ENCODE measurements at places on chromosomes 7 and 10. TPM values are rescaled to one million over a fixed set of nuclear protein-coding genes. Genes with fewer than 3 reads are reported as not detected.

- peak; percentile 79 for DNase-seq
Measured at GRCh38 chr10:119441151-119441821, 101.2 kb downstream of the RGS10 start.

- DNase-seq, result no peak
Measured at GRCh38 chr10:37263304-37263703, 137.9 kb downstream of the ANKRD30A start.

DNA sequence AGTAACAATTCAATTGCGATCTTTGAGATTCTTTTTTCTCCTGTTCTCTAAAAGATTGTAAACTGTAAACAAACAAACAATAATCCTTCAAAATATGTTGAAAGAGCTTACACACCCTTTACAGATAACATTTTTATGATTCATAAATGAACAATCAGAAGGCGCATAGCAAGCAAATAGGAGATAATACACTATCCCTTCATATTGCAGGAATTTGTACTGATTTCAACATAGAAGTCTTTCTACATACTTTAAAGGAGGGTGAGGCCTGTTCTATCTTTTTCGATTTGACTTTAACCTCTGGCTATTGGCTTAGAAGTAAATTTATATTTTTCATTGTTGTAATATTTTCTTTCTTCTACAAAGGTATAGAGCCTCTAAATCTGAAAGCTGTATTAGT is 57.2 kb downstream of the TFEC start:
- no peak for DNase-seq

DNA sequence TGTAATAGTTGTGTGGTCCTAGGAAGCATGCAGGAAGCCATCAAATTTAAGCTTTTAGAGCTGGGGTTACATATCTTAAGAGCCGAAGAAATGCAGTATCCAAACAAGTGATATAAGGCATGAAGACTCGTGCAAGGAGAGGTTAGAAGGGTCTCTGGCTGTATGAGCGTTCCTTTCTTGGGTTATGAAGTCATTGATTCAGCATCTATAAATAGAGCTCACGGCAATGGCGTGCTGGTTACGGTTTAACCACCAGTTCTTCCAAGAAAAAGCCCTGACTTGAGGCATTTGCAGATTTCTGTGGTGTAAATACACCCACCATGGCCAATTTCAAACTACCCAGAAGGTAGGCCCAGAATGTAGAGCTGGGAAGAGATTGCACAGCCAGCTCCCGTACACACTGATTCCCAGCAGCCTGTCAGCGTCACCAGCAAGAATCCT is 72.0 kb upstream of the KAT6B start:
- no peak for DNase-seq

DNA sequence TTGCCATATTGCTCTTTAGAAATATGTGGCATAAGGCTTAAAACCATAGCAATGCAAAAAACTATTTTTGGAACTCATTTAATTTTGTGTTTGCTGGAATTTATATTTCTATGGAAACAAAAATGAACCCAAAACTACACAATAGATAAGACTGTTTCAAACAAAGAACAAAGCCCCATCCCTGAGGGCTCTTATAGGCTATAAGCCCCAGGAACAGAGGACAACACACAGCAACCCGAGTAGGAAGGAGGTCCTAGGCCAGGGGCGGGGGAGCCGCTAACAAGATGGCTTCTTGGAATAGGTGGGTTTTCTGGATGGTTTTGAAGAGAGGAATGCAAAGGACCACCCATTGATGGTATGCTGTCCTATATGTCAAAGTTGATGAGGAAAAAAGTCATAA is 8.6 kb downstream of the COL28A1 start:
- DNase-seq, result no peak

GRCh38 chr10:97762056-97762455 is 9.7 kb downstream of the SFRP5 start:
- no peak for DNase-seq

GRCh38 chr7:125118444-125118843 is 188.8 kb upstream of the POT1 start:
- DNase-seq, result no peak

DNA sequence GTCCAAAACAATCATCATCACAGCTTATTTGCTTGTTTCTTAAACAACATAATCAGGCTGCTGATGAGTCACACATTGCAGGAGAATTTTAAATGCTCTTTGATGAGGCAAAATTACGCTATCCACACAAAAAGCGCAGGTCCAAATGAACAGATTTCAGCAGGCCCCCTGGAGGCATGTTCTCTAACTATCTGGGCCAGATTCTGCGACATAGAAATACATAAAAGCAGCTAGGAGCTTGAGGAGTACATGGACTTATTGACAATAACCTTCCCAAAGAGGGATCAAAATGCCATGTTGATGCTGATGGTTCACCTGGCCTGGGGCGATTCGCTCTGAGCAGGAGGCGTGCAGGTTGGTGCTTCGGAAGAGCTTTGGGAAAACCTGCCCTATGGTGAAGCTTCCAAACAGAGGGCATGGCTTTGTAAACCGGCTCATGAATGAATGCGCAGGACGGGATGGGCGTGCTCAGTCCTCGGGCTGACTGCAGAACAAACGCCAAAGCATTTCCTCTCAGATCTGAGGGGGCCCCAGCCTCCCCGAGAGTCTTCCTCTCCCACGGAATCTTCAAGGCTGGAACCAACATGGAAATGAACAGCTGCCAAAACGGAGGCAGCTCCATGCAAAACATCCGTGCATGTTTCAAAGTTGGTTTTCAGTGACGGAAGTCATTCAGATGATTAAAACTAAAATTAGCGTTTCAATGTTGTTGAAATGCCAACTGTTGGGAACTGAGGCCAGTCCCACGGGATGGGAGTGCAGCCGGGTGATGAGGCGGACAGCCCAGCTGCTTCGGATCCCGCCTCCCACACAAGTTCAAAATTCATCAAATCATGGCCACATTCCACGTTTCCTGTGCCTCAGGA is 179.6 kb downstream of the TCERG1L start:
- DNase-seq, result no peak

DNA sequence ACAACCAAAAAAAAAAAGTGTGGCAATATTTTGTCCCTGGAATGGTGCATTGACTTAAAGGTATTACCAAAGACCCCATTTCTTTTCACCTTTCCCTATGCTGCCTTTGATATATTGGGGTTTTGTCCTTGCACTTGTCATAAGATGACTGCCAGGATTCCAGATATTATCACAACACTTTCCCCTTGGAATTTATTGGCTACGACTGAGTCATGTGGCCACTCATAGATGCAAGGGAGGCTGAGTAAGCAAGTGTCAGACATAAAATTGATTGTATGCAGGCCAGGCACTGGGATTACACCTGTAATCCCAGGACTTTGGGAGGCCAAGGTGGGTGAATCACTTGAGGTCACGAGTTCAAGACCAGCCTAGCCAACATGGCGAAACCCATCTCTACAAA is 83.6 kb downstream of the PPP1R3C start:
- DNase-seq, result no peak

- DNase-seq, result no peak
Measured at GRCh38 chr7:20438694-20439376, 108.1 kb downstream of the ITGB8 start.

- DNase-seq, result no peak
Measured at GRCh38 chr7:55977831-55978230, 13.4 kb downstream of the NIPSNAP2 start.

GRCh38 chr7:94160719-94161435 is 156.7 kb upstream of the BET1 start:
- no peak for DNase-seq

- DNase-seq, result no peak
Measured at GRCh38 chr7:12706900-12707536, 19.6 kb downstream of the ARL4A start.

DNA sequence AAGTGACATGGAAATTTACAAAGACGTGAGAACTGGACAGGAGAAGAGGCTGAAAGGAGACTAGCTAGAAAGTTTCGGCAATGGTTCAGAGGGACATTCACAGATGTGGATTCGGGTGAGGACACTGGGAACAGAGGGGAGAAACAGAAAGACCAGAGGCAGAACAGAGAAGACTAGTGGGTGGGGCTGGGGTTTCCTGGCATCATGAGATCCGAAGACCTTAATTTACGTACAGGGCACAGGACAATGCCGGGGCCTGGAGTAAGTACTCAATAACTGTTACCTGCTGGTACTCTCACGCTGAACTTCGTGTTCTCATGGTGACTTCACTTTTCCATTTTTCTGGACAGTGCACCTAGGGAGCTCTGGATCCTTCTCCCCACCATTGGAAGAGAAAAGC is 53.5 kb downstream of the VOPP1 start:
- DNase-seq, result no peak

- no peak for DNase-seq
Measured at GRCh38 chr7:159191236-159191635, 46.6 kb upstream of the VIPR2 start.

GRCh38 chr10:3982746-3983442 is 197.9 kb upstream of the KLF6 start:
- no peak for DNase-seq

DNA sequence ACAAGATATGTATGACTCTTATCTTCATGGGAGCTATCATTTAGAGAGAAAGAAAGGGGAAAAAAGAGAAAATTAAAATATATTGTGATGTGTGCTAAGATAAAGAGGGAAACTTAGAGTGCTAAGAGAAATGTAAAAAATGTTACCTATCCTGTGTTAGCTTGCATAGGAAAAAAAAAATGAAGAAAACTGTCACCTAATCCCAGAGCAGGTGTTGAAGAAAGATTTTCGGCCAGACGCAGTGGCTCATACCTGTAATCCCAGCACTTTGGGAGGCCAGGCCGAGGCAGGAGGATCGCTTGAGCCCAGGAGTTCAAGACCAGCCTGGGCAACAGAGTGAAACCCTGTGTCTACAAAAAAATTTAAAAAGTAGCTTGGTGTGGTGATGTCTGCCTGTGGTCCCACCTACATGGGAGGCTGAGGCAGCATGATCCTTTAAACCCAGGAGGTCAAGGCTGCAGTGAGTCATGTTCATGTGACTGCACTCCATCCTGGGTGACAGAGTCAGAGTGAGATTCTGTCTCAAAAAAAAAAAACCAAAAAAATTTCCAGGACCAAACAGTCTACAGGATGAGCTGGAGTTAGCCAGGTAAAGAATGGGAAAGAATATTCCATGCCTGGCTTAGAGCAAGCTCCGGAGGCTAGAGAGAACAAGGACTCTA is 2.4 kb upstream of the MKLN1 start:
- DNase-seq, result no peak

GRCh38 chr7:13107291-13107690 is 419.9 kb downstream of the ARL4A start:
- no peak for DNase-seq

- no peak for DNase-seq
Measured at GRCh38 chr7:20647036-20647435, 31.6 kb downstream of the ABCB5 start.

GRCh38 chr7:101299511-101300464 is 21.8 kb downstream of the IFT22 start:
- DNase-seq, result no peak

DNA sequence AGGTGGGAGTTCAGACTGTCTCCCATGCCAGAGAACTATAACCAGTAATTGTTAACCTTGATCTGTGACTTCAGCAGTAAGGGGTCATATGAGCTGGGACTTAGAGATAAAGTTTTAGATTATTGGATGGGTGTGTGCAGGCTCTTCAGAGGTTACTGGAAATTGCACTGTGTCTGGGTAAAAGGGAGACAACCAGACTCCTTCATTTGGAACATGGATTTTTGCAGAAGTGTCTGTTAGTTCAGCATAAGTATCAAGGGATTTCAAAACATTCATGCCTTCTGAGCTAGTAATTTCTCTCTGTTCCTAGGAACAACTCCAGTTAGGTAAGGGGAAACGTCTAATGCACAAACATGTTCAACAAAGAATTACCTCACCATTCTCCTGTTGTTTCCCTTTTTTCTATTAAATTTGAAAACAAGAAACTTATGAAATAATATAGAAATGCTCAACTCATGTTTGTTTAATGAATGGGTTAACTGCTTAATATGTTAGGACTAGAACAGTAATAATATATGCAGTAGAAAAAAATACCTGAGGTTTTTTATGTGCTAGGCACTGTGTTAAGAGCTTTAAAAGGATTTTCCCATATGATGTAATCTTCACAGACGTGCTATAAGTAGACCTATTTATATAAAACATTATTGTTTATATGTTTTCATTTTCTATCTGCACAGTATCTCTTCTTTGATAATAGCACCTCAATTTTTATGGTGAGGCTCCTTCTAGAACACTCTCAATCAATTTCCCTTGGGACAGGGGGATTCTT is 233.0 kb downstream of the CACNA2D1 start:
- no peak for DNase-seq

GRCh38 chr7:36654436-36654835 is 69.9 kb downstream of the AOAH start:
- no peak for DNase-seq

DNA sequence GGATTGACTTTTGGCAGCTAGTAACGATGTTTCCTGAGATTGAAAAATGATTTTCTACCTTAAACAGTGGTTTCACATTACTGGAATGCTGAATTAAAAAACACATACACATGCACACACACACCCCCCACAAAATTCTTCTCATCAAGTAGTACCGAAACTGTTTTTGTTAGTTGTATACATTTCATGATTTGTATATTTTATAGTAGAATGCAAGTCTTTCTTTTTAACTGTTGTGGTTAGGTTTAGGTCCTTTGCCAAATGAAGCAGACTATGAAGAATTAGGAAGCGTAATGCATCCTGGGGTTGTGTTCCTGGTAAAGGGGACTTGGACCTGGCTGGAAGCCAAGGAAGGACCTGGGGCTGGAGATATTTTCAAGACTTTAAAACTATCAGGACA is 505.8 kb downstream of the SUGCT start:
- DNase-seq, result no peak

GRCh38 chr7:50397971-50398324 is 52.2 kb downstream of the FIGNL1 start:
- DNase-seq, result no peak

- DNase-seq, result no peak
Measured at GRCh38 chr10:78658645-78659597, 409.8 kb upstream of the ZMIZ1 start.

- no peak for DNase-seq
Measured at GRCh38 chr7:13802651-13803050, 186.8 kb downstream of the ETV1 start.

GRCh38 chr10:79415736-79416577 is 29.5 kb downstream of the ZCCHC24 start:
- DNase-seq, result no peak

- DNase-seq, result no peak
Measured at GRCh38 chr7:158049271-158049670, 538.4 kb downstream of the PTPRN2 start.

DNA sequence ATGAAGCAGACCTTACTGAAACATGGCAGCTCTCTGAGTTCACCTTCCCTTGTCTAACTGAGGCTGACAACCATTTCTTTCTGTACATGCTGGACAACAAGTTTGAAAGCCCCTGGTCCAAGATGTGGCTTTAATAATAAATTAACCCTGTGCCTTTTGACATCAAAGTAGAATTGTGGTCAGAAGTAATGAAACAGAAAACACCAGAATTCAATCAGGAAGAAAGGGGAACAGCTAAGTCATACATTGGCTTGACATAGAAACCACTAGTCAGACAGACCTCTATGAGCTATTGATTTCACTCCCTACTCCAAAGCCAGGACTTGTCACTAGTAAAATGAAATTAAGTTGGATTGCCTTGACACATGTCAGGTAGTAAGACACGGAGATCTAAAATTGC is 175.2 kb upstream of the ASAH2 start:
- DNase-seq, result no peak

Gene ARMH3
- total RNA-seq, result 4.5 TPM

Gene MRLN
- total RNA-seq, result not detected

Gene RPA3
- 0.96 TPM for total RNA-seq

Gene GNAT3
- total RNA-seq, result not detected

Gene BAMBI
- total RNA-seq, result 16.3 TPM

Gene TMEM60
- not detected for total RNA-seq

Gene PHKG1
- total RNA-seq, result 1.1 TPM

Gene LAMB1
- total RNA-seq, result 198 TPM

Gene UPK3B
- total RNA-seq, result 7.6 TPM

Gene KAZALD1
- 5.7 TPM for total RNA-seq

Gene LRRD1
- total RNA-seq, result not detected
